ENCODE measurements at places on chromosomes 6 and 20.

DNA sequence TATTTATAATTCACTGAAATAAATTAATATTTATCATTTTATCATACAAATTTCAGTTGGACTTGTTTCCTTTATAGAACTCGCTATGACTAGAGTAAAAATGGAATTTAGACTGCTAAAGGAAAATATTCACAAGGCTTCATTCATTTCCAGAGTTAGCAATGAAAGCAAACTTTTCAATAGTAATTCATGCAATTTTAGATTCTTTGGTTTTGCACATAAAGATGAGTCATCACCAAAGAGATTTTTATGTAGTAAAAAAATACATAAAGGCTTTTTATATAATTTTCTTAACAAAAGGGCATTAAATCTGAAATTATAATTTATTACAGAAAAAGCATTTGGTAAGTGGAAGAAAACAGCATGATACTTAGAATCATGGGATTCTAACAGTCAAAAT, 37.2 kb upstream of the STXBP5 start:
- no peak for DNase-seq

DNA sequence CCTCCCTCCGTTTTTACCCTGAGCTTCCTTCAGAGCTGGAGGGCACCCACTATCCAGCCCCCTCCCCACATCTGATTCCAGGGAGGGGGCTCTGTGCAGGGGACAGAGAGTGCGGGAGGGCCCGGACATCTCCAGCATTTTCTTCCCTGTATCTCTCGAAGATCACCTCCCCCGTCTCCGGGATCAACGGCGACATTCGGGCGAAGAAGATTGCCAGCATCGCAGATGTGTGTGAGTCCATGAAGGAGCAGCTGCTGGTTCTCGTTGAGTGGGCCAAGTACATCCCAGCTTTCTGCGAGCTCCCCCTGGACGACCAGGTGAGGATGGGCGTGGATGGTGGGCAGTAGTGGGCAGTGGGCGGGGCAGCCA, 58.8 kb downstream of the HNF4A start:
- no peak for DNase-seq

DNA sequence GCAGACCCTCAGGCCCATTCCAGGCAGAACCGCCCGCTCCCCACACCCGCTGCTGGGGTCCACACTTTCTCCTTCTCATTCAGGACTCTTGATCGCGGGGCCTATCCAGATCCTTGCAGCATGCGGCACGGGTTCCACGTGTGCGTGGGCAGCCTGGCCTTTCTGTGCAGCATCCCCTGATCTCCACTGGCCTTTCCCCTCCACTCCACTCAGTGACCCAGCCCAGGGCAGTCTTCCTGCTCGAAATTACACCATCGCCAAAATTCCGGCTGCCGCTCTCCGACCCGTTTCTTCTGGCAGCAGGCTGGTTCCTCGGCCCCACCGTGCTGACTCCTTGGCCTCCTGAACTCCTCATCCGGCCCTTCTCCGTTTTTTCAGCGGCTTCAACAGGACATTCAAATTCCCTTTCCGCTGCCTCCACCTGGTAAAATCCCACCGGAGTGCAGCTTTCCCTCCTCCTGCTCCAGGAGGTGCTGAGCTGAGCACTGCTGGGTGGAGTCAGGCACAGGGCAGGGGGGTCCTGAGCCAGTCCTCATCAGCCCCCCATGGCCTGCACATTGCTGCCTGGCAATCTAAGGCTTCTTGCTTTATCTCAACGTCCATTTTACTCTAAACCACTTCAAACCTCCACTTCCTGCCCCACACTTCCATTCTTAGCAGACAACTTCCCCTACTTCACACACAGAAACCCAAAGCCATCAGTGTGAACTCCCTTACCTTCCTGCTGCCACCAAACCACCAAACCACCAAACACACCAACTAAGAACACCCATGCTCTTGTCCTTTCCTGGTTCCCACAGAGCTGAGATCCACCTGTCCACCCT, 9.0 kb downstream of the SFT2D1 start:
- DNase-seq: no peak

DNA sequence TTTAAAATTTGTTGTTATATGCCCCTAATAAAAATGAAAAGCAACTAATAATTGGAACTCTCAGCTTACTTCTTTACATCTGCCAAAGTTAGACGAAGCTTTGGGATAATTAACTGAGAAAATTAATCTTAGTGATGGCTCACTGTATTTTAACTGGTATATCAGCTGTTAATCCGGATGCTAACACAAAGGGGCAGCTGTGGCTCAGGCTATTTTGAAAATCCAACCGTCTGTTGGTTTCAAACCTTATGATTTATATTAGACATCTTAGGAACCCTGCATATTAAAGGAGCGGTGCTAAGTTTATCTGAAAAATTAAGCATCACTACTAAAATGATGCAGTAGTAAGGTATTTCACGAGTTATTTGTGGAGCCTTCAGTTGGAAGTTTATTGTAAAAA, 96.6 kb downstream of the AKAP7 start:
- no peak for DNase-seq

DNA sequence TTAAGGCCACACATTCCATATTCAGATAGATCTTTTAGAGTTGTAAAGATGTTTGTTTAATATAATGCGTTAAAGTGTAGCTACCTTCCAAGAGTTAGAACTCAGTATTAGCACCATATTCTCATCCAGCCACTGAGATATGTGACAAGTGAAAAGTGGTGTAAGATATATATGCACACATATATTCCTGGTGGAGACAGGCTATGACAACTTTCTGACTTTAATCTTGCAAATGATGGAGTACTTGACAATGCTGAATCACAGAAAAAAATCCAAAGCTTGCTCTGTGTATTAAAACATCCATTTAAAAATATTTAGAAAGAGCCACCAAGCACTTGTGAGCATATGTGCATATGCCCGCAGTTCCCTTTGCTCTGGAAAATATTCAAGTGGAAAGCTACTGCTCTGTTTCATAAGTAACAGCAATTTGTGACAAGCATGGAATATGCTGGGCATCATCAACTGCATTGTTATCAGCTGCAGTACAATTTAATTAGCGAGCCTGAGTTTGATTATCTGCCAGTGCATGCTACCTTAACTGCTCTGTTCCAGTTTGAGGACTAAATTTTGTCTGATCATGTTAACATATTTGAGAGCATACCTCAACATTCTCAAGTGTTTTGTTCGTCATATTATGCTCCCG, 64.8 kb downstream of the VIP start:
- DNase-seq: no peak
